ENCODE measurements at places on chromosomes 12 and 14.

GRCh38 chr14:70168406-70168805 is 20.3 kb downstream of the SLC8A3 start:
- no peak for DNase-seq

DNA sequence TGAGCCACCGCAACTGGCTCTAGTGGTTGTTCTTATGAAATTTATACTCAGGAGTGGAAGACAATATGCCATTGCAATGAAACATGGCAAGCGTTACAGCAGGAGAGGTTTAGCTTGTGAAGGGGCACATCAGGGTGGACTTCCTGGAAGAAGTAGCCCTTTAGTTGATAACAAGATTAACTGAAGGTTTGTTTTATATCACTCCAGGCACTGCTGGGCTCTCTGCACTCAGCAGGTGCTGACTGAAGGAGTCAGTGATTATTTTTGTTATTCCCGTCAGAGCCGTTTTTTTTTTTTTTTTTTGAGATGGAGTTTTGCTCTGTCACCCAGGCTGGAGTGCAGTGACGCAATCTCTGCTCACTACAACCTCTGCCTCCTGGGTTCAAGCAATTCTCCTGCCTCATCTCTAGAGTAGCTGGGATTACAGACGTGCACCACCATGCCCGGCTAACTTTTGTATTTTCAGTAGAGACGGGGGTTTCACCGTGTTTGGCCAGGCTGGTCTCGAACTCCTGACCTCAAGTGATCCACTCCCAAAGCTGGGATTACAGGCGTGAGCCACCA is 17.6 kb upstream of the GPR68 start:
- no peak for DNase-seq

- no peak for DNase-seq
Measured at GRCh38 chr14:58749066-58749669, 111.4 kb downstream of the DACT1 start.

DNA sequence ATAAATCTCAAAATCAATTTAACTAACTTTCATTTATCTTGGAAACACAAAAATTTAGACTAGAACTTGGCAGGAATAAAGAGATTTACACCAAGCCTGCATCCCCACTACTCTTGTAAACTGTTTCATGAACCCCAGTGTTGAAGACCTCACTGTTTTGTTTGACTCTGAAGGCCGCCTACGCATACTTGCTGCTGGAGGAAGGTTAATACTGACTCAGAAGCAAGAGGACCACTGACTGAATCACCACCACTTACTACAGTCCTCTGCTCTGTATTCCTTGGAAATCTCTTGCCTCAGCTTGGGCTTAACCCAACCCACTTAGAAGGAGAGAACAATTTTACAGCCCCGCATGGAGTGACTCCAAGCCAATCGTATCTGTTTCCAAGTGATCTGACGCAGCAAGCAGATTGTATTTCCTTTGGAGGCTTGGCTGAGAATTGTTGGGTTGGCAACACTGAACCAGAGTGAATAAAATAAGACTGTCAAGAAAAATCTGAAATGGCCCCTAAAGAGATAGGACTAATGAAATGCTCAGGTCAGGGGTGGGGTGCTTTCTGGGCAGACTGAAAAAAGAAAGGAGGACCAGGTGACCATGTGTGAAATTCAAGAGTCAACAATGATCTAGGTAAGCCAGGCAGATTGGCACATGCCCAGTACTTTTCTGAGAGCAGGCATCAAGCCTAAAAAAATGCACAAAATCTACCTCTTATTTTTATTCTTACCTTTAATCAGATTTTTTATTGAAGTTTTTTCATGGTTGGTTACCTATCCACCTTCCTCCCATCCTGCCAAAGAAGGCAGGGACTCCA is 248.6 kb downstream of the ZFP36L1 start:
- DNase-seq = no peak

DNA sequence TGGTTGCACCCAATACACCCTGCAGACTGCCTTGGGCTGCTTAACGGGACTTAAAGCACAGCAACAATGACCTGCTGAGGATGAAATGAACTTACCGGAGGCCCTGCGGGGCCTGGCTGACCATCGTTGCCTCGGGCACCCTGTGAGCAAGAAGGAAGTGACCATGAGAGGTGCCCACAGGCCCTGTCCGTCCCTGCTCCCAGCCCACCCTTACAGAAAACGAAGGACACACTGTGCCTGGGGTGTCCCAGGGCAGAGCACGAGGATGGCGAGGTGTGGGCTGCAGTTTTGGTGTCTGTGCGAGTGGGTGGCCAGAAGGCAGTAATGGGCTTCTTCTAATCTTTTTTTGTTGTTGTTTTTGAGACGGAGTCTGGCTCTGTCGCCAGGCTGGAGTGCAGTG is 14.6 kb downstream of the COL2A1 start:
- no peak for DNase-seq

All from anterior cingulate cortex (tissue), 58 donors.